Lung (tissue), 17 donors: ENCODE measurements at places on chromosomes 6 and 20. TPM values are rescaled to one million over a fixed set of nuclear protein-coding genes. Genes with fewer than 3 reads are reported as not detected.

Gene POM121L2
- total RNA-seq: not detected

Gene SLC2A10
- total RNA-seq: 16.1 TPM

Gene ZC3H12D
- total RNA-seq: 2.6 TPM

Gene OPRM1
- not detected for total RNA-seq

Gene UCKL1
- total RNA-seq: 42.7 TPM

Gene CALHM5
- total RNA-seq: 3.0 TPM

Gene PMEPA1
- 10.0 TPM for total RNA-seq

Gene SERPINB1
- total RNA-seq: 58.0 TPM

Gene PTP4A1
- 65.9 TPM for total RNA-seq

Gene ACOT8
- total RNA-seq: 29.7 TPM

Gene FABP7
- not detected for total RNA-seq

Gene USP49
- total RNA-seq: 8.6 TPM

Gene KIAA0408
- 73.0 TPM for total RNA-seq

Gene BHLHE23
- total RNA-seq: not detected

GRCh38 chr6:33860706-33861474 is 57.1 kb upstream of the MLN start:
- DNase-seq: no peak
- peaks cover 24% of the 10 kb centered on the region for H3K4me1 ChIP-seq
- no peak overlapping the region for H3K4me3 ChIP-seq
- no peaks in the 10 kb centered on the region for H3K27me3 ChIP-seq
- H3K36me3 ChIP-seq: no peaks in the 10 kb centered on the region

DNA sequence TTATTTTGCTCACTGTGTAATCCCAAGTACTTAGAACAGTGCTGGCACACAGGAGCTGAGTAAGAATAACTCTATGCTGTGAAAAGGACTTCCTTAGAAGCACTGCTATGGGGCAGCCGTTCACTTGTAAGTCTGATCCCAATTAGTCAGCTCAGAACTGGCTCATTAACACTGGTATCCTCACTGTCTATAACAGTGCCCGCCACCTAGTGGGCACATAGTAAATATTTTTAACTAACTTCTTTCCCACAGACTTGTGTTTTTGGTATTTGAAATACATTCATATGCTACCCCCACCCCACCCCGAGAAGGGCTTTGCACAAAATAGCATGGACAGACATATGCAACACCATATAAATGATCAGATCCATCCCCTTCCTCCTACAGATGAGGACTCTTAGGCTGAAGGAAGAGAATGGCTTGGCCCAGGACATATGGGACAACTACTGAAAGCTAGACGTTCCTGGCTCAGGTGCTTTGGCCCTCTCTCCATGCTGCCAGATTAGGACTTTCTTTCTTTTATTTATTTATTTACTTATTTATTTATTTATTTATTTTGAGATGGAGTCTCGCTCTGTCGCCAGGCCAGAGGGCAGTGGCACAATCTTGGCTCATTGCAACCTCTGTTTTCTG is 47.1 kb downstream of the DST start:
- peak; percentile 29 for DNase-seq
- no peaks in the 10 kb centered on the region for H3K27me3 ChIP-seq

DNA sequence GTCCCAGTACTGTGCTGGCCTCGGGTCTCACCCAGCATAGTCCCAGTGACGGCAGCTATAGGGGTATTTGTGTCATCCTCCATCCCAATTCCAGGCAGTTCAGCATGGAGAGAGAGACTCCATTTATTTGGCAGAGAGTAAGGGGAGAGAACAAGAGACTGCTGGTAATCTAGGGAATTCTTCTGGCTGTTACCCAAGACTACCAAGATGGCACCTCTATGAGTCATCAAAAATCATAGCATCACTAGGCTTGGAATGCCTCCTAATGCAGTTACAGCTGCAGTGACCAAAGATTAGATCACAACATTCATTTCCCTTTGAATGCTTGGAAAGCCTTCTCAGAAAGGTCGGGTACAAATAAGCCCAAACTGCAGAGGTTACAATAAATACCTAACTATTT is 660.4 kb upstream of the FLRT3 start:
- H3K27ac ChIP-seq: no peak overlapping the region
- H3K4me1 ChIP-seq: no peaks in the 10 kb centered on the region
- no peak overlapping the region for H3K4me3 ChIP-seq

DNA sequence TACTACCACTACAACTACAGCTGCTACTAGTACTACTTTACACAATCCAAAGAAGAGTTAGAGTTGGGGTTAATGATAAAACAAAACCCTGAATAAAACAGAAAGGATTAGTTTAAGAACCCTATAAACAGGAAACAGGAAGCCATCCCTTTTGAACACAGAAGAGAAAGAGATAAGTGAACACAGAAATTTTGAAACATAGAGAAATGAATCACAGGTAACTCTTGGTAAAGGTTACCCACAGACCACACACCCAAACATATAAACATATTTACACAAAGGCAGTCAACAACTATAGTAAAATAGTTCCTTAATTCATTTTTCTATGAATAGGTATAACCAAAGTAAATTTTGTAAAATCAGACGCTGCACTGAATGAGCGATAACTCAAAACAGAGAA is 98.1 kb downstream of the RNGTT start:
- H3K4me1 ChIP-seq: no peaks in the 10 kb centered on the region
- peaks cover 4% of the 10 kb centered on the region for H3K36me3 ChIP-seq
- no peak for DNase-seq
- no peak overlapping the region for H3K4me3 ChIP-seq

GRCh38 chr6:166586424-166587156 is at the start of gene RAMACL:
Gene RAMACL, minus strand, starts transcription at chr6:166586678. Its CDS starts 201 bp downstream, at chr6:166586477.
- no peak within 1 kb of the TSS for H3K4me3 ChIP-seq
- no peaks in the 10 kb centered on the region for H3K36me3 ChIP-seq
- H3K4me1 ChIP-seq: no peaks in the 10 kb centered on the region
- H3K27ac ChIP-seq: no peak within 1 kb of the TSS
- DNase-seq: no peak

DNA sequence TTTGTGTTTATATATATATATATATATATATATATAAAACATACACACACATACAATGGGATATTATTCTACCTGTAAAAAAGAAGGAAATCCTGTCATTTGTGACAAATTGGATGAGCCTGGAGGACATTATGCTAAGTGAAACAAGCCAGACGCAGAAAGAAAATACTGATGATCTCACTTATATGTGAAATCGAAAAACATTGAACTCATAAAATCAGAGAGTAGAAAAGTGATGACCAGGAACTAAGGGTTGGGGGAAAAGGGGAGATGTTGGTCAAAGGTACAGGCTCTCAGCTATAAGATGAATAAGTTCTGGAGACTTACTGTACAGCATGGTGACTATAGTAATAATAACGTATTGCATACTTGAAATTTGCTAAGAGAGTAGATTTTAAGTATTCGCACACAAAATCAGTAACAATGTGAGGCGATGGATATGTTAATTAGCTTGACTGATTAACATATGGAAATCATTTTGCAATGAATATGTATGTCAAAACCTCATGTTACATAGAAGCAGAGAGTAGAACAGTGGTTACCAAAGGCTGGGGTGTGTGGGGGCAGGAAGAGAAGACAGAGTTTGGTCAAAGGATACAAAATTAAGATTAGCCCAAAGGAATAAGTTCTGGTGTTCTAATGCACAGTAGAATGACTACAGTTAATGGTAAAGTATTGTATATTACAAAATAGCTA is 92.3 kb upstream of the PHACTR1 start:
- no peak overlapping the region for H3K27ac ChIP-seq
- no peak overlapping the region for H3K4me3 ChIP-seq
- DNase-seq: no peak
- H3K4me1 ChIP-seq: peaks cover 2% of the 10 kb centered on the region

- DNase-seq: no peak
- H3K27ac ChIP-seq: no peak overlapping the region
- H3K4me3 ChIP-seq: no peak overlapping the region
- H3K27me3 ChIP-seq: no peaks in the 10 kb centered on the region
- no peaks in the 10 kb centered on the region for H3K36me3 ChIP-seq
- H3K4me1 ChIP-seq: peaks cover 16% of the 10 kb centered on the region
These were observed 155.5 kb downstream of the CDH26 start for GRCh38 chr20:60113771-60114170.

- no peaks in the 10 kb centered on the region for H3K36me3 ChIP-seq
- no peak for DNase-seq
- peak overlapping the region; percentile 86 for H3K4me3 ChIP-seq
- H3K27me3 ChIP-seq: no peaks in the 10 kb centered on the region
- H3K27ac ChIP-seq: peak overlapping the region; percentile 95
These were observed 1.7 kb downstream of the PHF10 start for GRCh38 chr6:169722362-169723199.

- H3K27ac ChIP-seq: no peak overlapping the region
- H3K36me3 ChIP-seq: no peaks in the 10 kb centered on the region
These were observed 1.1 kb downstream of the RAB32 start for GRCh38 chr6:146544616-146545182.

DNA sequence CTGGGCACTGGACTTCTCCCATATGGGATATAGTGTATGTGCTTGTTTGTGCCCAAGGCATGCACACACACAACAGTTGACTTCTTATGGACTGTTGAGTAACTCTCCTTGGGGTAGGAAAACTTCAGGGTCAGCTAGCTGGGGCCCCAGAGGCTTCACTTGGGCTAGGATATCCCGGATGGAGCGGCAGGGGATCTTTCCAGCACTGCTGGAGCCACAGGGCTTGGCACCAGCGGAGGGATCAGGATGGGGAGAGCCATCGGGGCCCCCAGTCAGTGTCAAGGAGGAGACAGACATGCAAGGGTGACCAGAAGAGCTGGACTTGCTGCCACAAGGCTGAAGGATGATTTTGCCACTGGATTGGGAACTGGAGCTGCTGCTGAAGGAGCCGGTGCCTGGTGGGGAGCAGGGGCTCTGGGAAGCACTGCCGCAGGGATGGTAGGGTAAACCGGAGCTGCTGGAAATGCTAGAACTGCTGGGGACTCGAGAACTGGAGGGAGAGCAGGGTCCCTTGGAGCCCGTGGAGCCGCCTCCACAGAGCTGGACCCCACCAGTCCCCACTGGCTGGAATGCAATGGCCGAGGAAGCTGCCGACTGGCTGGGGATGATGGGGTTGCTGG is 1.5 kb downstream of the PSORS1C1 start:
- no peaks in the 10 kb centered on the region for H3K4me1 ChIP-seq
- no peak for DNase-seq
- H3K4me3 ChIP-seq: no peak overlapping the region
- H3K27ac ChIP-seq: no peak overlapping the region
- no peaks in the 10 kb centered on the region for H3K27me3 ChIP-seq
- H3K36me3 ChIP-seq: no peaks in the 10 kb centered on the region

DNA sequence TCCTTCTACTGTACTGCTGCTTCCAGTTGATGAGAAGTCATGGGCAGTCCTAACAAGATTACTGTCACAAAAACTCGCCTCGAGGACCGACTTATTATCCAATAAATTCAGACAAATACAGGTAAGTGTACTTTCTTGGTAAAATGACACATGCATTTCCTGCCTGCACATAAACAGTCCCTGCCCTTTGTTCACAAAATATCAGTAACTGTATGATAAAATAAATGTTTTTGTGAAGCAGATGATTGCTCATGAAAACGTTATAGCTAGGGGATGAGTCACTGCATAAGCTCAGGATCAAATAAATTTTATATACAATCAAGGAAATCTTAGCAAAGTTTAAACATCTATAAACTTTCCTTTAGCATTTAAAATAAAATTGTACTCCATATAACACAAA is 164.5 kb upstream of the RIPOR2 start:
- no peak overlapping the region for H3K27ac ChIP-seq
- H3K27me3 ChIP-seq: no peaks in the 10 kb centered on the region
- no peaks in the 10 kb centered on the region for H3K4me1 ChIP-seq
- no peak overlapping the region for H3K4me3 ChIP-seq
- no peak for DNase-seq
- H3K36me3 ChIP-seq: peaks cover 4% of the 10 kb centered on the region

- H3K4me3 ChIP-seq: no peak overlapping the region
- H3K27me3 ChIP-seq: no peaks in the 10 kb centered on the region
- DNase-seq: no peak
- H3K4me1 ChIP-seq: no peaks in the 10 kb centered on the region
- H3K36me3 ChIP-seq: no peaks in the 10 kb centered on the region
- H3K27ac ChIP-seq: no peak overlapping the region
These were observed 266.7 kb upstream of the FLRT3 start for GRCh38 chr20:14604143-14604542.

DNA sequence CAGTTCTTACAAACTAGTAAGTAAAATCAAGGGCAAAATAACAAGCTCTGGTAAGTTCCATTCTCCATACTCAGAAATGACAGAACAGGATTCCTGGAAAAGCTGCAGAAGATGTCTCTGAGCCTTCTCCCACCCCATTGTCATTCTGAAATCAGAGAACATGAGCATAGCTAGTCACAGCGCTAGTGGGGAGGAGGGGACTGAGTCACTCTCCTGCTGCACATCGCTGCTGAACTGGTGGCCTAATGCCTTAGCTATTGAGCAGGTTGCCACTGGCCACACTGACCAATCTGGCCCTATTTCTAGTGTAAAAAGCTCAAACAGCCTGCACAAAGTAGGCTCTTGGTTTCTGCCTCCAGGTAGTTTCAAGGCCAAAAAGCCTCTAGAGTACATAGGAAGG is 26.1 kb upstream of the RIPPLY2 start:
- DNase-seq: no peak
- no peaks in the 10 kb centered on the region for H3K36me3 ChIP-seq
- H3K27me3 ChIP-seq: no peaks in the 10 kb centered on the region
- H3K27ac ChIP-seq: no peak overlapping the region
- H3K4me1 ChIP-seq: peaks cover 9% of the 10 kb centered on the region
- H3K4me3 ChIP-seq: no peak overlapping the region

- no peak overlapping the region for H3K4me3 ChIP-seq
- DNase-seq: peak; percentile 99
- H3K36me3 ChIP-seq: no peaks in the 10 kb centered on the region
- no peaks in the 10 kb centered on the region for H3K27me3 ChIP-seq
- peaks cover 24% of the 10 kb centered on the region for H3K4me1 ChIP-seq
- H3K27ac ChIP-seq: no peak overlapping the region
These were observed 50.1 kb downstream of the NFATC2 start for GRCh38 chr20:51492167-51493092.

DNA sequence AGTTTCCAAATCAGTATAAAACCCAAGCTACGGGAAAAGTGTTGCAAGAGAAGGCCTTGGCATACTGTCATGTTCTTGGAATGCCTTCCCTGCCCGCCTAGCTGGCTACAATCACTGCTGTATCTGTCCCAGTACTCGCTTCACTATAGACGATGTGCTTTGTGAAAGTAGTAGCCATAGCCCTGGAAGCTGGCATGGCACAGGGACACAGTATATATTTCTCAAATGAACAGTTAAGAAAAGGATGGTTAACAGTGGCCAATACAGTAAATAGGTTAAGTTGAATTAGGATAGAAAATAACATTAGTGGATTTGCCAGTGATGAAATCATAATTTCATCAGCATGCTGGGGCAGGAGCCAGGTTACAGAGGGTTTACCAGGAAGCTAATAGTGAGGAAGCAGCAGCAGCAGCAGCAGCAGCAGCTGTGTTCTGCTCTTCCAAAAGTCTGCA is 499.3 kb downstream of the CDKAL1 start:
- H3K36me3 ChIP-seq: no peaks in the 10 kb centered on the region
- no peak overlapping the region for H3K4me3 ChIP-seq
- no peaks in the 10 kb centered on the region for H3K27me3 ChIP-seq
- H3K4me1 ChIP-seq: peaks cover 7% of the 10 kb centered on the region

- no peak for DNase-seq
- H3K4me1 ChIP-seq: no peaks in the 10 kb centered on the region
- H3K27ac ChIP-seq: no peak overlapping the region
- peaks cover 6% of the 10 kb centered on the region for H3K27me3 ChIP-seq
- H3K4me3 ChIP-seq: no peak overlapping the region
These were observed 167.0 kb downstream of the PREX1 start for GRCh38 chr20:48660788-48661187.
